ENCODE measurements at places on chromosomes 6 and 20.

- peak; percentile 16 for DNase-seq
Observed at GRCh38 chr20:9353916-9354276, 160.5 kb upstream of the LAMP5 start.

DNA sequence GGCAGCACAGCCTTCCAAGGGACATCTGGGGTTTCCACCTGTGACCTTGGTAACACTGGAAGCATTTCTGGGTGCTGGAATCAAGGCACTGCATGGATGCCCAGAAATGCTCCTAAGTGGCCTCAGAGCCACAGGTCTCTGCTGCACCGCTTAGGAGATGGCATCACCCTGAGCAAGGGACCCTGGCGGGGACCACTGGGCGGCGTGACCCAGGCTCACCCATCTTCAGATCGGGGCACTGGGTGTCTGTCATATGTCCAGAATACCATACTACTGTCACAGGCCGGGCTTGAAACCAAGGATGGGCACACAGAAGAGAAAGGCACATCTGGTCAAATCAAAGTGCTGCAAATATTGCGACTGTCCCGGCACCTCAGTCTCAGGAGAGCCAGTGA, 45.9 kb downstream of the SSR1 start:
- no peak for DNase-seq

- DNase-seq, result no peak
Observed at GRCh38 chr6:8628063-8628462, 192.7 kb upstream of the SLC35B3 start.

DNA sequence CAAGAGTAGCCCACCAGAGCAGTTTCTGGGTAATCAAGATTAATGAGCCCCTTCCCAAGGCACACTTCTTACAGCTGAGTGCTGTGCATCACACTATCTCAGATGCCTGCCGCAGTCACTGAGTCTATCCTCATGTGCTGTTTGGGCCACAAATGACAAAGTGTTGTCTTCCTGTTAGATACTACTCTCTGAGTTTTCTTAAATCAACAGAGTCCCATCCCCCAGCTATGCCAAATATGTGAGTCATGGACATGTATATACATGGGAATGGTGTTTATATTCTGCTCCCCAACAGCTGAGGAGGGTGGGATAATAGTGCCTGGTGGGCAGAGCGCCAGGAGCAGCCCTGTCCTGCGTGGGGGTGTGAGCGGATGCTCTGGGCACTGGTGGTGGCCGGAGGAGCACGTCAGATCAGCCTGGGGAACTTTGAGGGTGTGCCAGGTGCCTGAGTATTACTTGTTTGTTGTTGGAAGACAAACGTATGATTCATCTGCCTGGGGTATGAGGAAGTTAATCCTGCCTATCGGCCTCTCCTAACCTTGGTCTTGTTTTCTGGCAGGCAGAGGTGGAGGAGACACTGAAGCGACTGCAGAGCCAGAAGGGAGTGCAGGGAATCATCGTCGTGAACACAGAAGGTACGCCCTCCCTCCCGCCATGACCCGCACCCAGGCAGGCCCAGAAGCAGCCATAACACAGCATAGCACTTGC, 9.6 kb downstream of the DYNLRB1 start:
- DNase-seq, result peak; percentile 99

DNA sequence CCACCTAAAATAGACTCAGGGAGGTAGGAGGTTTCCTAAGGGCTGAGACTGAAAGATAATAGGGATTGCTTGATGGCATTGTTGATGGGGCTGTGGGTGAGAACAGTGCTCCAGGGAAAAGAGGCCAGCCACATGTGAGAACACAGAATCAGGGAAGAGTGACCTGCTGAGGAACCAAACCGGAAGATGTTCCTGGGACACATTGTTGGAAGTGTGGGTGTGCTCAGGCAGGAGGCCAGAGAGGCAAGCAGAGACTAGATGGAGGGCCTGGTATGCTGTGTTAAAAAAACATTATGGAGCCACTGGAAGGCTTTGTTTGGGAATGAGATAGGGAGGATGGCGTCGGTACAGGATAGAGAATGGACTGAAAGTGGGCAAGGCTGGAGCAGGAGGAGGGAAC, 23.3 kb downstream of the RNF144B start:
- DNase-seq, result no peak

DNA sequence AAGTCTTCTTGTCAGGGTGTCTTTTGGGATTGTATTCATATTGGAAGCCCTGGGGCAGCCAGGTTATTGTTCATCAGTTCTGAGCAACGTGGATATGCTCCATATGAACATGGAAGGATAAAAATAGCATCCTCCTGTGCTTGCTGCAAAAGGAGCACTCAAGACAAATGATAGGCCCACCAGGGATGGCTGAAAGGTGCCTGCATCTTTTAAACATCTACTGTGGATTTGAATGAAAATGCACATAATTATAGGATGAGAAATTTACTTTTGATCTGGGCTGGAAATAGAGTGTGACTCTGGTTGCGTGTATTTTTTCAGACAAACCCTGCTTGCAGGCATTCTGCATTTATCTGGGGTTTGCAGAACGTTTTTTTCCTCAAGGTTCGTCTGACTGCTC, 299.1 kb downstream of the PACRG start:
- DNase-seq, result no peak

DNA sequence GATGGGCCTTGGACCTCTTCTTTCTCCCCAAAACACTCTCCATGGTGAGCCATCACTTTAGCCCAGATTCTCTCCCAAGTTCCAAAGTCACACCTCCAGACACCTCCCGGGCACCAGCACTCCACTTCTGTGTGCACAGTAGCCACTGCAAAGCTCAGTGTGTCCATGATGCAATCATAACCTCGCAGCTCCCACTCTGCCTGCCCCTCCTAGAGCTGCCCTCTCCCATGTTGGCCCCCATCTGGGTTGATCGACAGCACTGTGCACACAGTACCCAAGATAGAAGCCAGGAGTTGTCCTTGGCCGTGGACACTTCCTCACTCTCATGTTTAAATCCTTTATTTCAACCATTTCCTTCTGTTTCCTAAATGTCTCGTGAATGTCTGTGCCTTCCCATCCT, 293.3 kb downstream of the PACRG start:
- DNase-seq, result no peak

- peak; percentile 94 for DNase-seq
Observed at GRCh38 chr6:52877168-52877567, 32.3 kb downstream of the GSTA3 start.

- DNase-seq, result no peak
Observed at GRCh38 chr6:105120570-105120969, 59.2 kb downstream of the POPDC3 start.

DNA sequence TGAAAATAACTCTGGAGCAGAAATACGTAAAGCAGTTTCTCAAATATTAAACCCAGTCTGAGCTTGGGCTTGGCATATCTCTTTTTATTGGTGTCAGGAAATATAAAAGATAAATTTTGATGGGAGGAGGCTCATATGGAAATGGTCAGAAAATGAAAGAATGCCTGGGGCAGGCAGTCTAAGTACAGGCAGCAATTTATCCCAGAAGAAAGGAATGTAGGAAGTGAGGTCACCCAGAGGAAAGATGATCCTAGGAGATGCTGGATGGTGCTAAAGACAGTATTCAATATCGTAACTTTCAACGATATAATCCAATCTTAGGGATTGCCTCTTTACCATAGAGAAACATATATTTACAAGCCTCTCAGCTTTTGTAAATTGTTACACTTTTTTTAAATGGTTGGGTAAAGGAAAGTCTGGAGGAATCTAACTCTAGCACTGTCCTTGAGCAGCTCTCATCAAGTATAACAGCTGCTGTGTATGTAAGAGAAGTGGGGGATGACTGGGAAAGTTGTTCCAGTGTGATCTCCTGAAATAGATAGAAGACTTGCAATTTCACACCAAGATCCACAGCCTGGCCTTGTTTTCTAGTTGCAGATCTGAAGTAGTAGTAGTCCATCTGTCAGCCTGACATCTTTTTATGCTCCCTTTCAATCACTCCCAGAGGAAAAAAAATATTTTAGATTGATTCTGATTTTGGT, 256.9 kb upstream of the SASH1 start:
- DNase-seq, result no peak

GRCh38 chr6:142400495-142400894, 98.7 kb downstream of the ADGRG6 start:
- peak; percentile 89 for DNase-seq

- no peak for DNase-seq
Observed at GRCh38 chr20:24955045-24955444, 6.0 kb downstream of the CST7 start.

DNA sequence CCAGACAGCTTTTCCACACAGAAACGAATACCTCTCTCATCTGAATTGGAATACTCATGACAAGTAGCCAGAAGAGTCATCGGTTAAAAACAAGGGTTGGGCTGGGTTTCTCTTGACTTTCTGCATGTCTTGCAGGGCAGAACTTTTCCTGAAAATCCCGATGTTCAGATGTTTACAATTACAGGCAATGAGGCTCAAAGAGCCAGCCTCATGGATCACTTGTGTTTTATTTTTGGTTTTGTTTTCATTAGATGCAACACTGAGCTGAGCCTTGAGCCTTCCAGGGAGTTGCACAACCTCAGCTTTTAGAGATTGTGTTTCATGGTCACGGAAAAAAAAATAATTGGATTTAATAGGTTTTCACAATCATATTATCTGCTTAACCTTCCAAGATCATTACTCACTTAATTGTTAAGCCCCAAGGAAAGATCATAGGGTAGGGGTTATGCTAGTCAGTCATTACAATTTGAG, 288.1 kb upstream of the PRDM1 start:
- DNase-seq, result peak; percentile 15

All from amniotic epithelial cell (primary cell).